ENCODE measurements at places on chromosomes 2 and 18.

DNA sequence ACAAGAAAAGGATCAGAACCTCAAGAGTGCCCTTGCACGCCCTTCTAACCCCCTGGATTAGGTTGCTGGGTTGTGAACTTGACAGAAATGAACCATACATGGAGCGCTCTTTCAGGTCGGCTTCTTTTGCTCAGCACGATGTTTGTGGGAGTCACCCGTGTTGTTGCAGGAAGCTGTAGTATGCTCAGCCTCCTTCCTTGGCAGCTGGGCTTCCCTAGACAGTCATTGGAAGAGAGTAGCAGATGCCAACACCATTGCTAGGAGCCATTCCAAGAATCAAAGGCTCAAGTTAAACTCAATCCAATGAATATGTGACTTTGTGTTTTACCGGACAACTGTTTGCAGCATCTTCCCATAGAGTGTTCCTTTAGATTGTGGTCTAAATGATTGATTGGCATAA is 47.0 kb downstream of the RAB12 start:
- no peak for DNase-seq

DNA sequence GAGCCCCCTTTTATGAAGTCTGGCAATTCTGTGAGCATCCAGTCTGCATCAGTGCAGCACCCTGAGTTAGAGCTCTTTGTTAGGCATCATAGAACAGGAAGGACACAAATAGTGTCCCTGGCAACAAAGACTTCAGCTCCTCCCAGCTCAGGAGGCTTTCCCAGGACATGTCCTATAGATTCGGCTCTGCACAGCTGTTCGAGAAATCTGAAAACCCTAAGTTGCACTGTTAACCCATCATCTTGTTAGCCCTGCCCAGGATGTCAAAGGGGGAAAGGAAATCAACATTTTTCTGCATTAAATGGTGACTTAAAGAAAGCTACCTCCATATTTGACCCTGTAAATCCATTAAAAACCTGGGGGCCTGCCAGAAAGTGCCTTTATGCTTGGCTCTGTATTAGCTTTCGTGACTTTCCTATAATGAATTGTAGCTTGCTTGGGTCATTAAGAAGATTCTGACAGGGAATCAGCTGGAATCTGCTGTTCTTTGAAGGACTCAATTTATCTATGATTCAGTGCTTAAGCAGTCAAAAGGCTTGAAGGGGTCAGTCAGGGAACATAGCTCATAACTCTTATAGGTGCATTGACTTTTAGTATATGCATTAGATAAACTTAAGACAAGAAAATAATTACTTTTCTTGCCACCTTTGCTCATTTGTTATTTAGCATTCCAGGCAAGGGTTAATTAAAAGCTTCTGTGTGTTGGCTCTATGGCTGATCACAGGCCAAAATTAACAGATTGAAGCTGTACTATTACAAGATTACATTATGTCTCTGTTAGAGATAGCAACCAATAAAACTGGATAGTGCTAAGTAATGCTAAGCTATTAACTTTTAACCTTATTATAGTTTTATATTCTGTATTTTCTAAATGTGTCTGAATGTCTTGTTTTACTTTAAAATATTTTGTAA is 20.6 kb downstream of the ERMN start:
- no peak for DNase-seq

GRCh38 chr18:60232541-60232940 is 140.0 kb downstream of the MC4R start:
- DNase-seq: no peak

DNA sequence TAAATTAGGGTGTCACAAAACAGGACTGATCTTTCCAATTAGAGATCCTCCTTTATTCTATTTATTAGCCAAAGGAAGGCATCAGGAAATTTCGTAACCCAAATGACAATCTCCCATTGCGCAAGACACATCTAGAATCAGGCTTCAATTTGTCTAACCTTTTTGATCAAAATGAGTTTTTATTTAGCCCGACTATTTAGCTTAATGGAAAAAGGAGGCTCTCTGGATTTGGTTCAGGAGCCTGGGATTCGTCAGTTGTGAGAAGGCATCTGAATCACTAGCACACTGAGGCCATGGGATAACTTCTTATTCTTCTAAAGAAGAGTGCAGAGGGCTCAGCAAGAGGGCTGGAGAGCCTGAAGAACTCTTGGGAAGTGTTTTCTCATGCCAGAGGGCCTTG is 332.1 kb upstream of the ETAA1 start:
- DNase-seq: no peak

GRCh38 chr2:120559401-120559800 is 176.3 kb upstream of the GLI2 start:
- DNase-seq: no peak

GRCh38 chr2:1972011-1972410 is 227.7 kb upstream of the PXDN start:
- no peak for DNase-seq

- no peak for DNase-seq
Observed at GRCh38 chr2:216643986-216644659, 10.9 kb downstream of the IGFBP2 start.

GRCh38 chr2:112606547-112606946 is 22.1 kb downstream of the CHCHD5 start:
- DNase-seq: no peak

- no peak for DNase-seq
Observed at GRCh38 chr18:49359732-49360444, 100.6 kb downstream of the DYM start.

GRCh38 chr2:199696048-199696447 is 154.9 kb downstream of the FTCDNL1 start:
- DNase-seq: no peak

- no peak for DNase-seq
Observed at GRCh38 chr2:196336207-196336606, 164.8 kb upstream of the STK17B start.

DNA sequence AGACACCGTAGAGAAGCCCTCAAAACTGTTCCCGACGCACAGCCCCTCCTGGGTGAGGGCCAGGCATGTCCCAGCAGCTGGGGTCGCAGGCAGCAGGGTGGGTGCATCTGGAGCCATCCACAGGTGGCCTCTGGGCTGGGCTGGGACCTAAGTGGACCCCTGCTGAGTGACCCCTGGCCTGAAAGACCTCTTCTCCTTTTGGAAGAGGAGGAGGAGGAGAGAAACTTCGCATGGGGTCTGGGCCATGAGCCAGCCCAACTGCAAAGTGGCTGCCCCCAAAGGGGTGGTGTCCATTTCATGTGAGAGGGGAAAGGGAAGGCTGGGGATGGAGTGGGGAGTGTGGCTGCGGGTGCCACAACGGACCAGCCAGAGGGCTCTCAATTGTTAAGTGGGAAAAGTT is 25.1 kb downstream of the ANO7 start:
- no peak for DNase-seq

DNA sequence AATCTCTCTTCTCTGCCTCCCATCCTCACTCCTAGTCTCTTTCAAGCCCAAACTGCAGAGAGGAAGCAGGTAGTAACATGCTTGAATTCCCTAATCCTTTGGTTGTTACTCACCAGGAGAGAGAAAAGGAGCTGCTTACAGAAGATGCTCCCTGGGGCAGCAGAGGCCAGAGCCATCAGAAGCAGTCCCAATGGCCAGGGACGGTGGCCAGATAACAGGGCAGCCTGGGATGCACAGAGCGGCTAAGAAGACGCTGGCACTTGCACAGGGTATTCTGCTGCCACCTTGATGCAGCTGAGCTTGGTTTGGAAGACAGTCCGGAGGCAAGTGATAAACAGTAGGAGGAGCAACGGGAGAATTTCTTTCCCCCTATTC is 250 bp downstream of the DSC1 start:
- no peak for DNase-seq

DNA sequence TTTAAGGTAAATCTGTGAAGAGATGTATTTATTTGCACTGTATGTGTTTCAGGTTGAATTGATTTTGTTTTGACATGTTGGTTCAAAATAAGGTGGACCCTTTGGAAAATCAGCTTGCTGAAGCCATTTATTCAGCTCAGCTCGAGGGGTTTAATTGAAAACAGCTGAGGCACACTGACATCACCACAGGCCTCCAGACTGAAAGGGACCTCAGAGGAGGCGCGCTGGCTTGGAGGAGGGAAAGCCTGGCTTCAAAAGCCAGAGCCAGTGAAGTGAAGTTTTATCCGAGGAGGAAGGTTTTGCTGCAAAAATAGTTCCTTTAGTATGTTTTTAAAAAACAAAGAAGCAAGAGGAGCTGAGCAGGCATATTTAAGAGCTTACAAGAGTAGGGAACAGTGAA is 26.9 kb upstream of the DNMT3A start:
- no peak for DNase-seq

DNA sequence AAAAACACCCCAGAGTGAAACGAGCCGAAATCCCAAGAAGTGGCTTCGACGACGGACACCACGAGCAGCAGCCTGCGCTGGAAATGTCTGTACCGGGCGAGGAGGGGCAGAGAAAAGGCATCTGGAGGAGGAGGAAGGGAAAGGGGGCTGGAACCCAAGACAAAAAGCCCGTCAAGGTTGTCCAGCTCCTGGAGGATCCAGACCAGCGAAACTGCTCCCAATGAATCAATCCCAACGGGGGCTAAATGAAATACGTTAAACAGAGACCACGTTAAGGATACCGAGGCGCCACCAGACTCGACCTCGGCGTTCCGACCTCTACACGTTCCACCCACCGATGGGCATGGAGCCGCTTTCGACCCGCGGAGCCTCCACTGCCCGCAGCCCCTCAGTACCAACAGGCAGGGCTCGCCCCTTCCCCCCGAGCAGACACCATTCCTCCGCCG is 400 bp downstream of the CCDC88A start:
- peak; percentile 39 for DNase-seq

DNA sequence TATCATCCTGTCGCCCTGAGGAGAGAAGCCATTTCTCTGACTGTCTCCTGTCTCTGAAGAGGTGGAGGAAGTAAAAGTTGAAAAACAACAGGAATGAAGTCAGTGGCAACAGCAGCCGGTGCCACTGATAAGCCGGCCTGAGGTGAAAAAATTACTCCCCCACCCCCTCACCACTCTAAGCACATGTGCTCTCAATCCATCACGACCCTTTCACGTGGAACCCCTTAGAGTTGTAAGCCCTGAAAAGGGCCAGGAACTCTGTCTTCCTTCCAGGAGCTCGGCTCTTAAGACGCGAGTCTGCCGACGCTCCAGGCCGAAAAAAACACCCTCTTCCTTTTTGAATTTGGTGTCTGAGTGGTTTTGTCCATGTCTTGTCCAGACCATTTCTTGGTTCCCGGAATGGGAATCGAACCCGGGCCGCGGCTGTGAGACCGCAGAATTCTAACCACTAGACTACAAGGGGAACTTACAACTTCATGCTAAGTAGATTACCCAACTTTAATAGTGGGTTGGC is 40.7 kb upstream of the TRIM43 start:
- no peak for DNase-seq

DNA sequence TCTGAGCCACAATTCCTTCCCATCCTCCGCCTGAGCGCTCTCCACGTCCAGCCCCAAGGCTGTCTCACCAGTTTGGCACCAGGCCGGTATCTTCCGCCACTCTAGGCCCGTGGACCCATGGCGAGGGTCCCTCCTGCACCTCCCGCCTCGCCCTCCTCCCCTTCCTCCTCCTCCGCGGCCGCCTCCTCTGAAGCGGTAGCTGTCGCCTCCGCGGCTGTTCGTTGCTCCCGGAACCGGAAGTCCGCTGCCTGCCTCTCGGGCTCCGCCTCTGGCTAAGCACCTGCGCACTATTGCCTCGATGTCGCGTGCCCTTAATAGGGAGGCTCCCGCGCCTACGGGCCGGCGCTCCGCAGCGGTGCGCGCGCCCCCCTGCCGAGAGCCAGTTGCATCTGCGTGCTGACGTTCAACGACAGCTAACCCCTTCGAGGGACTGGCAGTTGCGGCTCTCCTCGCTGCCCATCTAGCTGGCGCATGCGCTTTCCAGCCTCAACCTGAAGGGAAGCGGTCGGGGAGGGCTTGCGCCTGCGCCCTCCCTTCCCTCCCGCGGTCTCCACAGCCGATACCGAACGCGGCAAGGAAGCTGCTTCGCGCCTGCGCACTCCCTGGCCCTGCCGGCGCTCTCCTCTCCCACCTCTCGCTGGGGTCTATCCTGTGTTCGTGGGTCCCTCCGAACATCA is at the start of gene MBD1:
Gene MBD1, minus strand, starts transcription at position 229 of the 677 bp plus-strand sequence. CDS start 1,531 bp downstream, outside the sequence.
- peak; percentile 91 for DNase-seq

DNA sequence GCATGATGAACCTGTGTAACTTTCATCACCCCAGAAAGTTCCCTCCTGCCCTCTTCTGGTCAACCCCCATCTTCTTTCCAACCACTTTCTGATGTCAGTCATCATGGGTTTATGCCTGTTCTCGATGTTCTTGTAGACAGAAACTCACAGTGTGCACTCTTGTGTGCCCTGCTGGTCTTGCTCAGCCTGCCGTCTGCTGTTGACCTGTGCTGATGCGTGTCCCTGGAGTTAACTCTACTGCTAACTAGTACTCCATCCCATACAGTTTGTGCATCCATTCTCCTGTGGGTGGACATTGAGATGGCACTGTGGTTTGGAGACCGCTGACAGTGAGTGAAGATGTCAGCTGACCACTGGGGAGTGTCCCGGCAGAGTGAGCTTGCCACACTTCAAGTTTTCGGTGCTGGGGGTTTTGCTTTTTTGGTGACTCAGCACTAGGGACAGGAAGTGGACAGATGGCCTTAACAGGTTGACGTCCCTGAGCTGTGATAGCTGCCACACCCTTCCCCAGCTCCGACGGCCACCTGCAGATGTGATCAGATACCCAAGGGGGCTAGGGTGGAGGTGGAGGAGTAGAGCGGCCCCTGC is 14.8 kb downstream of the KLHL29 start:
- no peak for DNase-seq

GRCh38 chr2:219173176-219173575 is 3.3 kb upstream of the SLC23A3 start:
- DNase-seq: no peak

Data from NT2/D1 (cell line).